ENCODE measurements at places on chromosomes 6 and 20.

DNA sequence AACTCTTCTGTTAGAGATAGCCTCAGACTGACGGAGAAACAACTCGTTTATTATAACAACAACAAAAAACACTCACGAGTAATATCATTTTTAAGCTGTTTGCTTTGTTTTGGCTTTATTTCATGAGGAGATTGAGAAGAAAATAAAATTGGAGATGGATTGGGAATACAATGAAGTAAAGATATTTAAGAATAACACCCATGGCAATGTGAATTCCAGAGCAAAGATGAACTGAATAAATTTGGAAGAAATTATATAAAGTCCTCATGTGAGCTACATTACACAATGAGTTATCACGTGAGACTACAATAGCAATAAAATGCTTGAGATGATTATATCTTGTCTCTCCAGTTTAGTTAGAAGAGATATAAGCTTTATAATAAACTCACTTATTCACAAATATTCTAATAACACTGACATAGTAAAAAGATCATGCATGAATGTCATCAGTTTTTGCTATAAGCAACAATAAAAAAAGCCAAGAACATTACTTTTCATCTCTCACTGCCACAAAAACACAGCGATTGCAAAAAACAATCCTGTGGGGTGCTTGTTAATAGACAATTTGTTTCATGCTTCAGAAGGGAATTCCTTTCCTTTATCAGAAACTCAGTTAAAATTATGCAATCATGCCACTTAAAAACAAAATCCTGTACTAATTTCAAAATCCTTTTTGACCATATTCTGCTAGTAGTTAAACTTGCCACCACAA is 696.7 kb upstream of the MARCKS start:
- no peak for DNase-seq

DNA sequence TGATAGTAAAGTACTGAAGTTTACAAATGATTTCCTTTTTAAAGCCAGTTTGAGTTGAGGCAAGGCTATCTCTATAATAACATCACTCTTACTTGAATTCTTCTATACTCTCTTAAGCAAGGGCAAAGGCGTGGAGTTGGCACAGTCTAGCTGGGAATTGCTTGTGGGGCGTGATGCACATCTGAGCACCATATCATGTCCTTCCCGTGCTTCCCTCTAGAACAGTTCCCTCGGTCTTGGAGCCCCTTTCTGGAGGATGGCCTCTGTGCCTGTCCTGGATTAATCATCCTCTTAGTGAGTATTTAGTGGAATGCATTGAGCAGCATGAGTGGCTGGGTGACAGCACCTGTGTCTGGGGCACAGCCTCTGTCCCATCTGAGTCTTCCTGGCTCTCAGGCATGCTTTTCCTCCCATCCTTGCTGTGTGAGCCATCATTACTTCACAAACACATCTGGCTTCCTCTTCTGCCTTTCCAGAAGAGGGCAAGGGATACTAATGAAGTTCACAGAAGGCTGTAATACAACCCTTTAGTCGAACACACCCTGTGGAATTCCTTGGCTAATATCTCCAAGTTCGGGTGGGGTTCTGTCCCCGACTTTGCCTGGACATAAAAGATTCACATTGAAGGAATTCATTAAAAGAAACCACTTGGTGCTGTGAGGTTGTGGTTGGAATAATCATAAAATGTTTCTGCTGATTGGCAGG is 188.2 kb downstream of the FNDC1 start:
- DNase-seq: no peak

DNA sequence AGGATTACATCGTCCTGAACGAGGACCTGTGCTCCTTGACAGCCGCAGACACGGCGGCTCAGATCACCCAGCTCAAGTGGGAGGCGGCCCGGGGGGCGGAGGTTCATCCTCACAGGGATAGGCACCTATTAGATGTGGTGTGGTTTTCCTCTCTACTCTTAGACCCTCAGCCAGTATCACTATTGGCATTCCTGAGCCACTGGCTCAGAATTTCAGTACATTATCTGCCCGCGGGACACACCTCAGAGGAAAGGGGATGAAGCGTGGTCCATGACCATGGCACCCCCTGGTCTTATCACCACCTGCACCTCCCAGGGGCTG is 34.6 kb upstream of the HLA-G start:
- no peak for DNase-seq

- no peak for DNase-seq
Measured at GRCh38 chr6:47440719-47441118, 36.9 kb upstream of the CD2AP start.

DNA sequence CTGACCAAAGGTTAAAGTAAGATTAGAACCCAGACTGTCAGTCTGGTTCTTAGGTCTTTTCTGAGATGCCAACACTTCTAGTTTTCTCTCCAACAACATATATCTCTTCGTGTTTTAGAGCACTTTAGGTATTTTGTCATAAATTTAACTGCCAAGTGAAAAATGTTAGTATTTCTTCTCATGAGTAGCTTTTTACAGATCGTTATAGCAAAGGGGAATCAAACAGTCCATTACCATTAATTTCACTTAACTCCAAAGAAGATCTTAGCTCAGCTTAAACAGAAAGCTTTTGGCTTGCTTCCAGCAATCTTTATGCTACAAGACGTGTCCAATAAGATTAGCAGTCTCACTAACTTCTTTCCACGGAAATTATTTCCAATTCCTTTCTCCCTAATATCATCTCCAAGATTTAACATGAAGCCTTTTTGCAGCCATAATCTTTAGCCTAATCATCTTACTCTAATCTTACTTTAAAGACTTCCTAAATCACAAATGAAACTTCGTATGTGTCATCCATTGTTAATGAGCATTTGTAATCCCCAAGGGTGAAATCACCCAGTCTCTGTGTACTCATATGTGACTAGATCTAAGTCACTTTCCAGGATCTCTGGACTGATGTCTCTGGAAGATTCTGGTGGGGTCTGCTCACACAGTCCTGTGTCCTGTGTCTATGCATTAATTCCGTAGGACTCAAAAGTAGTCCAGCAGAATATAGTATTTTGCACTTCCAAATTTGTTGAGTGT is 38.7 kb downstream of the MOXD1 start:
- DNase-seq: no peak

- no peak for DNase-seq
Measured at GRCh38 chr6:45626087-45626891, 248.6 kb upstream of the SUPT3H start.

Measured in NCI-H2171 (cell line).